ENCODE measurements at places on chromosomes 13 and 19.

- DNase-seq: no peak
Observed at GRCh38 chr13:20219577-20219976, 12.5 kb downstream of the GJB6 start.

GRCh38 chr13:31588893-31589292 lies 150.4 kb upstream of the RXFP2 start:
- DNase-seq: no peak

- DNase-seq: no peak
Observed at GRCh38 chr13:30133554-30133912, 173.8 kb downstream of the KATNAL1 start.

GRCh38 chr19:4197625-4198466 lies 15.4 kb downstream of the ANKRD24 start:
- DNase-seq: no peak

DNA sequence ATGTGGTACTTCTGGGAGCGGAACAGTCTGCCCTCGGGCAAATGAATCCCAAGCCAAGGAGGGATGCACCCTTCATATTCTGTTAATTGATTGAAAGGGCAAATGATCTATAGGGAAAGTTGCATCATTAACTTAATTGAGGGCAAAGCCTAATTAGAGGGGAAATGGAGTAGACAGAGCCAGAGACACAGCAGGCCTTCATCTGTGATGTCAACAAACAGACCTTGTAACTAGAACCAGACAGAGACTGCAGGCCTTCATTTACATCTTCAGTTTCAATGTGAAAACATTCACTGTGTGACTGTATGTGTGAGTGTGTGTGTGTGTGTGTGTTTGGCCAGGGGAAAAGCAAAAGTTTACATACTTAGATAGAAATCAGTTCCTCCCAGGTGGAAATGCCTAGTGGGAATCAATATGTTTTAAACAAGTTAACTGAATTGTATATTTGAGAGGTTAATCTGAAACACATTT lies 126.4 kb downstream of the SPRY2 start:
- DNase-seq: no peak

DNA sequence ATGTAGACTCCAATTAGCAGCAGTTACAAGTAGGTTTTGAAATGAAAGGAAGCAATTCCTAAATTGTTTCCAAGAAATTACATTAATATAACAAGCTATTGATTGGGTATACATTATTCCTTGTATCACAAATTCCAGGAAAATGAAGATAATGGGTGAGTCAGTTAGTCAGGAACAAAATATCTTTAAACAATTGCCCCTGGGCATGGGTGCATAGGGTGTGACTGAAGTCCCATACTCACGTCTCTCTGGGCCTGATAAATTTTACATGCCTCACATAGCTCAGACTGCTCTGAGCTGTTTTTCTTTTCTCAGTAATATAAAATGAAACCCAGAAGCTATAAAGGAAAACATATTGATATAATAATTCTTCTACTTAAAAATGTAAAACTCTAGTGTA lies 87.8 kb downstream of the FNDC3A start:
- no peak for DNase-seq

GRCh38 chr19:55858969-55859368 lies 22.6 kb downstream of the NLRP4 start:
- no peak for DNase-seq

DNA sequence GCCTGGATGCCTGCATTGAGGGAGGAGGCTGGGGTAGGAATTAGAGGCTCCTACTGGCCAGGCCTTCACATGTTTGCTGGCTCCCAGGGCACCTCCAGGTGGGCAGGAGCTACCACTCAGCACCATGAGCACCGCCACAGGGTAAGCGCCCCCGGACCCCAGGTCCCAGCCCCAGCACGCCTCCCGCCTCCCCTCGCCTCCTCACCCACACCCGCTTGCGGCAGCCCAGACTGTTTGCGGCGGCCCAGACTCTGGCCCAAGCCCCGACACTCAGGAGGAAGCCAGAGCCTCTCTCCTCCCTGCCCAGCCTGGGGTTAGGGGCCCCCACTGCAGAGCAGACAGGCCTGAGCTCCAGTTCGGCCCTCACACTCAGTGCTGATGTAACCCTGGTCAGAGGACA lies 652 bp downstream of the EPS8L1 start:
- no peak for DNase-seq

DNA sequence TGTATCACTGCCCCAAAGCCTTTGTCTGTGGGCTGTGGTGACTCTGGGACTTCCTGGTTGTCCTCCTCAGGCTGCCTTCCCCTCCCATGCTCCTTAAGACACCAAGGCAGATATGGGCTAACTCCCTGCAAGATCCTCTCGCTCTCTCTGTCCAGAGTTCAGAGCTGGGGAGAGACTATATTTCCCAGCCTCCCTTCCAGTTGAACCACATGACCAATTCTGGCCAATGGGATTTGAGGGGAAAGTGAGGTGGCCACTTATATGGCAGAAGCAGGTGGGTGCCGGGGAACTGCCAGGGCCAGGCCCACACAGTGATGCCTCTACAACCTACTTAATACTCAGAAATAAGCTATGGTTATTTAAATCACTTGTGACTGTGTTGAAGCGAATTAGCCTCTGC lies 16.2 kb upstream of the ANGPTL8 start:
- DNase-seq: no peak
